ENCODE measurements at places on chromosomes 5 and 9.

DNA sequence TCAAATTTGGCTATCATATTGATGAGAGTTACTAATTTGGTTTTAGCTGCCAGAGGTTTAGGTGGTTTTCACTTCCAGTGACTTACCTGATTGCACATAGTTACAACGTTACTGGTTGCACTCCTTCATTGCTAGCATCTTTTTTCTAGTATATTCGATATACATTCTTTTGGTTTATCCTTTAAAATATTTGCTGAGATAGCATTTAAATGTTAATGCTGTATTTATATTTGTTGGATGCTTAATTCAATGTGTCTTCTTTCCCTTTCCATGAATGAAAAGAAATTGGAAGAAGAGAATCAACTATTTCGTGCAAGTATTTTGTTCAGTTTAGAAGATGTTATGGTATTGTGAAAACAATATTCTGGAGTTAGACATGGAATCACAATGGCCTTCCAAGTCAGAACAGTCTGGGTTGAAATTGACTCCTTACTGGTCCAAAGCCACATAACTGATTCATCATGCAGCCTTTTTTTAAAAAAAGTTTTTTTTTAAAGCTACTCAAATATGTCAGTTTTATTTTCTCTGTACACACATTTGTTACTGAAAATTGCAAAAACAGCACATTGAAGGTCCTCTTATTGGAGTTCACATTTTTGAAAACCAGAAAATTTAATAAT, 2.2 kb downstream of the SPIN1 start:
- no peak for DNase-seq

GRCh38 chr5:129904667-129905472, 605 bp downstream of the CHSY3 start:
- DNase-seq = no peak

DNA sequence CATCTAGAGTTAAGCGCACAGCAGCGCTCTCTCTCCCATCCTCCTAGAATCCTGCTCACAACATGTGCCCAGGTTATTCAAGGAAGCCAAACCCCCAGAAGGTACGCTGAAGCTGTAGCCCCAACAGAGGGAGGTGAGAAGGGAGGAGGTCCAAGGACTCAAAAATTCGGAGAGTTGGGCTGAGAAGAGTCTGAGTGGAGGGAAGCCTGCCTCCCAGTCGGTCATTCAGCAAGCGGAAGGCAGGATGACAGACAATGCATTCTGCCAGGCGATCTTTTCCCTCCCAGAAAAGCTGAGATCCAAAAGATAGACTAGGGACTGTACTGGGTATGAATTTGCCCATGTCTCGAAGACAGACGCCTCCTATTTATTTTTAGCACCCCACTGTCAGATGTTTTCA, 189.2 kb downstream of the FRMD3 start:
- no peak for DNase-seq

DNA sequence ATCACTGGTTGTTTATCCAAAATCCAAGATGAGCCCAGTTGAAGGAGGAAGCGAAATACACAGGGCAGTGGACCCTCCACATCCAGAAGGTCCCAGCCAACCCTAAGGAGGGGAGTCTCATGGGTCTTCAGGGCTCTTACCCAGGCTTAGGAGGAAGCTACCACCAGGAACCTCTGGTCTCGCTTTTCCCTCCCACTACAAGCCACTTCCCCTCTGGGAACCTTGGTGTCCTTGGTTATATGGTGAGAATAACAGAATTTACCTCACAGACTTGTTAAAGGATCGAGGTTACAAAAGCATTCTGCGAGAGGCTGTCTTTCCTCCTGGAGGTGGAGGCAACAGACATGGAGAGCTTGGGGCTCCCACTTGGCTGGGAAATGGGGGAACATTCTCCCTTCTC, 3.4 kb downstream of the HIGD2A start:
- DNase-seq = no peak

DNA sequence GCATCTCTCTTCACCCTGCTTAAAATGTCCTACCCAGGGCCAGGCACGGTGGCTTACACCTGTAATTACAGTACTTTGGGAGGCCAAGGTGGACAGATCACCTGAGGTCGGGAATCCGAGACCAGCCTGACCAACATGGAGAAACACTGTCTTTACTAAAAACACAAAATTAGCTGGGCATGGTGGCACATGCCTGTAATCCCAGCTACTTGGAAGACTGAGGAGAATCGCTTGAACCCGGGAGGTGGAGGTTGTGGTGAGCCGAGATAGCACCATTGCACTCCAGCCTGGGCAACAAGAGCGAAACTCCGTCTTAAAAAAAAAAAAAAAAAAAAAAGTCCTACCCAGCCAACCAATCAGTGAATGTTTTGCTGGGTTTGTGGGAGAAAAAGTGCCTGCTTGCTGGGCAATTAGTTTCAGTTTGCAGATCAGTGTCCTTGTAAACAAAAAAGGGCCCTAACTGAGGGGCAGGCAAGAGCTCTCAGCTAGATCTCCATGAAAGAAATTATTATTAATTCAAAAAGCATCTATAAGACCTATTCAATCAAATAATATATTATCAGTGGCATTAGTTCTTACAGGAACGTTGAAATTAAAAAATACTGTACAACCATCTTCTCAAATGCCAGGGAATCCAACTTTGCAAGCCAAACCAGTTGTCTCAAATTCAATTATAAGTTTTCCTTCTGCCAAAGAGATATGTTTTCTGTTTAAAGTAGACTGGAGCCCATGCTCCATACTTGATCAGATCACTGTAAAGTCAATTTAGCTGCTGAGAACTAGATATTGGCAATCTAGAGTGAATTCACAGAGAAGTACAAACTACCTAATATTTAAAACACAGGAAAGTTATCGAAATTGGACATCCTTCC, 3.9 kb downstream of the MEGF9 start:
- peak; percentile 61 for DNase-seq

DNA sequence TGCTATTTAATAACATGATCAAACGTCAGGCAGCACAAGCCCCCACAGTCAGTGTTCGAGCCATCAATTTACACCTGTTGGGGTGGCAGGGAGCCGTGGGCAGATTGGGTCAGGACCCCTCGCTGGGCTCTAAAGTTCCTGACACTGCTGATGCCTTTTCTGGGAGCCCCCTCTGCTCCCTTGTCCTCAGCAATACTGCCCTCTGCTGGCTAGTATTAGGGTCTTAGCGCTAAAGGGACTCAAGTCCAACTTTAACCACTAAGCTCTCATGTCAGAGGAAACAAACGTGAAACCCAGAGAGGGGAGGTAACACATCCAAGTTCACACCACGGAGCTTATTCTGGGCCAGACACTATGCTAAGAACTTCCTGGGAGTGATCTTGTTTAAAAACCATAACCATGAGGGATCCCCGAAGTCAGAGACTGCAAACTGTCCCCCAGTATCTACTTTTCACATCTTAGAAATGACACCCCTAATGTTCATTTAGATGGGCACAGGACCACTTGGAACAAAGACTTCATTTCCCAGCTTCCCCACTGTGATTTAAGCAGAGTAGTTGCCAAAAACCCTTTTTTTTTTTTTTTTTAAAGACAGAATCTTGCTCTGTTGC, 20.4 kb downstream of the ANKS6 start:
- no peak for DNase-seq

- DNase-seq = no peak
Observed at GRCh38 chr5:3321119-3321760, 274.4 kb upstream of the IRX1 start.

DNA sequence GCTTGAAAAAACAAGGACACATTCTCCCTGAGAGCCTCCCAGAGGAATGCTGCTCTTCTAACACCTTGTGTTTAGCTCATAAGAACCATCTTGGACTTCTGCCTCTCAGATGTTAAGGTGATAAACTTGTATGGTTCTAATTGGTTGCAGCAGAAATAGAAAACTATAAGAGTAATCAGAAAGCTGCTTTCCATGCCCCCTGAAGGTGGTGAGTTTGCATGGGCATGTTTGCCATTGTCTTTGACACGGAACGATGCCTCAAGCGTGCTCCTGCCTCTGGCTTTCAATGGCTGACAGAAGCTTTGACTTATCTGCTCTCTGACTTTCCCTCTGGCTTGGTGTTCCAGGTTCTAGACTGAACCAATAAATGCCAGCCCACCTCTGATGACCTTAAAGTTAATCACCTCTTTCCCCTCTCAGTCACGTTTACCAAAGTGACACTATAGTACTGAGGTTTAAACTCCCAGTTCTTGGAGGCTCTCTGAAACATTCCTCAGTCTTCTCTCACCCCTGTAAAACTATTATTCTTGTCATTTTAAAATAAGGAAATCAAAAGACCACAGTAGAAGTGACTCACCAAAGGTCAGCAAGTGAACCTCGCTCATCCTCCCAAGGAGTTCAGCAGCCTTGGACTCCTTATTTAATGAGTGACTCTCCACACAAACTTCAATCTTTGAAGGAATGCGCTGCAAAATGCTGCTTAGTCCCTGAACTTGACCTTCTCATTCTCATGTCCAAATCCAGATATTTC, 103.6 kb downstream of the PIK3R1 start:
- DNase-seq = no peak

GRCh38 chr5:135714126-135714894, 120.2 kb upstream of the SLC25A48 start:
- DNase-seq = no peak

- no peak for DNase-seq
Observed at GRCh38 chr9:114737118-114737517, 55.1 kb upstream of the TEX48 start.

DNA sequence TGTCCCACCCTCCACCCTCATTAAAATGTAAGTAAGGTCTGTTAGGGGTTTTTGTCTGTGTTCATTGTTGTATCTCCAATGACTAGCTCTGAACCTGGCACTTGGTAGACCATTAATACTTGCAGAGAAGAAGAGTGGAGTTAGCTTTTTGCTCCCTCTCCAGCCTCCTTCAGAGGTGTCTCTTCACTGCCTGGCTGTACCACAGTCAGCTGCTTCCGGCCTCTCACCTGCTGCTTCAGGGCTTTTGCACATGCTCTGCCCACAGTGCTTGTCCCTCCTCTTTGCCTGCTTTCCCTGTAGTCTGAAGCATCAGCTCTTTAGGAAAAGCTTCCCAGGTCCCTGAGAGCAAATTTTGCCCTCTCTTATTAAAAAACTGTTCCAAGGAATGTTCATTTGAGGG, 83.6 kb downstream of the SNX24 start:
- DNase-seq = no peak

GRCh38 chr5:140556438-140556837, 835 bp downstream of the SRA1 start:
- no peak for DNase-seq

GRCh38 chr5:100407053-100407452, 128.1 kb upstream of the FAM174A start:
- DNase-seq = no peak

DNA sequence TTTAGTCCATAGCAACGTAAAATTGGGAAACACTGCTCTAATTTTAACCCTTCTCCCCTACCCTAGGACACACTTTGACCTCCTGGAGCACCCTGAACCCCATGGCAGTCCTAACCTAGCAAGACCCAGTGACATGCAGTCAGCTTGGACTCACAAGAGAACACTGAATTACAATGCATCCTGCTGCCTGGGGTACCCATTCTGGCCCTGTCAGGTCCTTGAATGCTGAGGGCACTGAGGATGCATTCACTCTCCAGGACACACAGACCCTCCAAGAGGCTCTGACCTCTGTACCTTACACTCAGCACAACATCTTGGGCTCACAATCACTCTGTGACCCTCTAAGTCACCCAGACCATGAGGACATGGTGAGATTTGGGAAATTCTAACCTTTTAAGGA, 1.8 kb upstream of the PROP1 start:
- DNase-seq = no peak

- DNase-seq = no peak
Observed at GRCh38 chr5:142128675-142129208, 20.2 kb downstream of the NDFIP1 start.

- no peak for DNase-seq
Observed at GRCh38 chr5:45696206-45696836, at the start of gene HCN1. TSS of gene HCN1 (minus strand) at chr5:45696380.

DNA sequence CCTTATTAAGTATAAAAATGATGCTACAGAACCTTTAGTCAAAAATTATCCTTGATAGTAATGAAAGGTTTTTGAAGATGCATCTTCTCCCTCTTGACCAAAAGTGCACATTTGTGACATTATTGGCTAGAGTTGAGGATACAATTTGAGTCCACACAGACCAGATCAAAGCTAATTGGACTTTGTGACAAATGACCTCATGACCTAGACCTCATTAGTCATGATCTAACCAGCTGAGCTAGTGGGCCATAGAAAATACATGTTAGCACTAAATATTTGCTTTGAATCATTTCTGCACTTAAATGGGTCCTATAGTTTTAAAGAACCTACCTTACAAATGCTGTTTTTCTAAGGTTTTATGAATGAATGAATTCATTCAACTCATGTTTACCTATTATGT, 182.1 kb downstream of the RFX3 start:
- no peak for DNase-seq

DNA sequence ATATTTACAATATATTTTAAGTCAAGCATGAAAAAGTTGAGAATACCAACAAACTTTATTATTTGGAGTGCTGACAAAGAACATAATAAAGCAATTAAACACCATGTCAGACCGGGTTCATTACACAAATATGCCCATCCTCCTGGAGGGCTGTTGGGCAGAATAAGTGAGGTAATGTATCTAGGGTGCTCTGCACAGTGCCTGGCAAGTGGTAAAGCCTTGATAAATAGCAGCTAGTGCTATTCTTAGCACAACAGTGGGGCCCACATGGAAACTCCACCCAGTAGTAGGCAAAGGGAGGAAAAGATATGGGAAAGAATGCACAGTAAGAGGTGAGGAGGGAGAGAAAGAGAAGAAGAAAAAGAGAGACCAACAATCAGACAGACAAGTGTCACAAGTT, 97.7 kb downstream of the SLC1A3 start:
- DNase-seq = no peak

DNA sequence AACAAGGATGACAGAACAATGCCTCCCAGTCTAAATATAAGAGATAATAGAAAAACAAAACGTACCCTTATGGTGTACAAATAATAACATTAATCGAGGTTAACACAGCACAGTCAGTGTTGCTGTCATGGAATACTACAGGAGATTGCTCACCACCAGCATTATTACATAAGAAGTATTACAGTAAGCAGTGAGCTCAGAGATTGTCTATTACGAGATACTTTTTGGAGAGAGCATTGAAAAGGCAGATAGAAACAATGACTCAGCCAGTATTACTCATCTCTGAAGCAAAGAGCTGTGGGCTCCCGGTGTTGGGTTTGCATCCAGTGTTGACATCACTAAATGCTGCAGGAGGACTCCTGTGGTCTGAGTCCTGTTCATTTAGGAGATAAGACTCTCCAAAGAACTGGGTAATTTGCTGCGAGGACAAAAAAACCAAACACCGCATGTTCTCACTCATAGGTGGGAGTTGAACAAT, 191.9 kb upstream of the SEMA6A start:
- DNase-seq = no peak

DNA sequence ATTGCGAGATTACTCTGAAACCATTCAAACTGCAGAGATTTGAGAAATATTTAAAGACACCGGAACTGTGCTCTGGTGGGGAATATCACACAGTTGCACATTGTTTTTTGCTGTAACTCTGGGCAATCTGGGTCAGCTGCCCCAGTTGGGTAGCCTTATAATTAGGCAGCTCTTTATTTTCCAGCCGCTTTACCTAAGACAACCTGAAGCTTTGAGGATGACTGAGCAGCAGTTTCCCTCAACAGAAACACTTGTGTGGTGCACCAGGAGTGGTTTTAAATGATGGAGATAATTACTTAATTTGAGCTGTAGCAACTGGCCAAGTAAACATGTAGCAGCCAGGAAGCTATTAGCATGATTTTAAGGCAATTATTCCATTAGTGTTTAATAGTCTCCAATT, 2.9 kb downstream of the PLCXD3 start:
- DNase-seq = no peak
